ENCODE measurements at places on chromosomes 2 and 18. TPM values are rescaled to one million over a fixed set of nuclear protein-coding genes. Genes with fewer than 3 reads are reported as not detected.

Gene TMEM185B
- total RNA-seq: 31.8 TPM

DNA sequence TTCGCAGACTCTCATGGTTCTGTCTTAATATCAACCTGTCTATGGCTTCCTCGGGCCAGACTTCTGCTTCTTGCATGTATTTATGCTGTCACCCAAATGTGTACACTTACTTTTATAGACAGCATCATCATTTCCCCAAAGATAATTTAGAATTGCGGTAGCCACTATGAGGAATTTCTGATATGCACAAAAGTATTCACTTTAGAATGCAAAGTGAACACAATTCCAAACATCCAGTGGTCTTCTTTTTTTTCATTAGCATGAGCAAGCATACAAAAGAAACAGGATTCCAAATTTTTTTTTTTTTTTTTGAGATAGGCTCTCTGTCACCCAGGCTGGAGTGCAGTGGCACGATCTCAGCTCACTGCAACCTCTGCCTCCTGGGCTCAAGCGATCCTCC lies 21.0 kb upstream of the MCFD2 start:
- no peak for DNase-seq

Gene SLC30A3
- total RNA-seq: 7.6 TPM

DNA sequence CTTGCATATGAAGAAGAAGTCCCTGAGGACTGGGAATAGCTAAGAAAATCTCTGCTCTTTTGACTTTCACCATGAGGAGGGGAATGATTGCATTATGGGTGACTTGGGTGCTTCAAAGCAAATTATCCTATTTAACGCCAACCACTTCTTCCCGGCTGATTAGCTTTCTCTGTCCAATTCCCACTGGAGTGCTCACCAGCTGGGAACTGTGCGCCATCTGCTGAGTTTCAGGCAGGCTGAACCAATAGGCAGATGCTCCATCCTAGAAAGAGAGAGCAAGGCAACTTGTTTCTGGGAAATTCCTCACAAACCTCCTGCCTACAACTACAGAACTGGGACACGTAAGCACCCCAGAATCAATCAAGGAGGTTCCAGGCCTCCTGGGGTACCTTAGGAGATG lies 49.4 kb downstream of the POLE4 start:
- DNase-seq: no peak

DNA sequence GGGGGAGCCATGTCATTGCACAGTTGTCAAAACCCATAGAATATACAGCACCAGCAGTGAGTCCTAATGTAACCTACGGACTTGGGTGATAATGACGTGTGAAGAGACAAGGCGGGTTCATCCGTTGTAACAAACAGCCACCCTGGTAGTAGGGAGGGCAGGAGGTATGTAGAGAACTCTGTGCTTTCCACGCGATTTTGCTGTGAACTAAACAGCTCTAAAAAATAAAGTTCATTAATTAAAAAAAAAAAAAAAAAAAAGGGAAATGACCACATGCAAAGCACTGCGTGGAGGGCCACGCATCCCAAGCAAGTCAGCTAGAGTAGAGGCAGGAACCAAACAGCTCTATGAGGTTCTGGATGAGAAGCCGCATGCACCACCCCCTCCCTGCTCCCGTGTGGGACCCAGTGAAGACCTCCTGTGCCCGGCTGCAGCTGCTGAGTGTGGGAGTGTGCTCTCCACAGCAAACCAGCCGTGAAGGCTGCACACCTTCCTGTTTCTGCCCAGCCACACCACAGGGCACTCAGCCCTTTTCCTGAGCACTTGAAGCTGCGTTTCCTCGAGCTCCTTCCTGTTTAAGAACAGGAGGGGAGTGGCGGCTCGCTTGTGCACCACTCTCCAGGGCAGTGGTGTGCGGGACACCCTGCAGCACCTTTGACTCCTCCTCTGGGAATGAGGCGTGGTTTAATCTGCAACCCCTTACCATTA lies 65.6 kb downstream of the ODC1 start:
- no peak for DNase-seq

Measured in ascending aorta (tissue), 2 donors.